ENCODE measurements at places on chromosomes 3 and 15. TPM values are rescaled to one million over a fixed set of nuclear protein-coding genes. Genes with fewer than 3 reads are reported as not detected.

DNA sequence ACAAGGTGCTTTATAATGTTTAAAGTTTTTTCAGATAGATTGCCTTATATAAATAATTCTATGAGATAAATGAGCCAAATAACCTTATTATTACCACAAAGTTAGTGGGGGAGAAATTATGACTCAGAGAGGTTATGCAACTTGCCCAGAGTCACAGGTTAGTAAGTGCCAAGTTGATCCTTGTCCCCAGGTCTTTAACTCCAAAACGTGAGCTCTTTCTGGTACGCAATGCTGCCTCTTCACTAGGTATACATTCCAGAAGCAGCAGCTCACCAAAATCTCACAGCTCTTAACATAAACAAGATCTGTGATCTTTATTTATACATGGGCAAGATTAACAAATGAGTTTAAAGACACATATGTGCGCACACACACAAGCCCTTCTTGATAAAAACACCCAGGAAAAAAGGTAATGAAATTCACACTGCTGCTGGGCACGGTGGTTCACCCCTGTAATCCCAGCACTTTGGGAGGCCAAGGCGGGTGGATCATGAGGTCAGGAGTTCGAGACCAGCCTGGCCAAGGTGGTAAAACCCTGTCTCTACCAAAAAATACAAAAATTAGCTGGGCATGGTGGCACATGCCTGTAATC lies 59.8 kb upstream of the NR2F2 start:
- no peak for DNase-seq

The RHCG gene
- total RNA-seq = 0.37 TPM

The CPNE4 gene
- total RNA-seq = 28.0 TPM

The ZDHHC19 gene
- total RNA-seq = not detected

DNA sequence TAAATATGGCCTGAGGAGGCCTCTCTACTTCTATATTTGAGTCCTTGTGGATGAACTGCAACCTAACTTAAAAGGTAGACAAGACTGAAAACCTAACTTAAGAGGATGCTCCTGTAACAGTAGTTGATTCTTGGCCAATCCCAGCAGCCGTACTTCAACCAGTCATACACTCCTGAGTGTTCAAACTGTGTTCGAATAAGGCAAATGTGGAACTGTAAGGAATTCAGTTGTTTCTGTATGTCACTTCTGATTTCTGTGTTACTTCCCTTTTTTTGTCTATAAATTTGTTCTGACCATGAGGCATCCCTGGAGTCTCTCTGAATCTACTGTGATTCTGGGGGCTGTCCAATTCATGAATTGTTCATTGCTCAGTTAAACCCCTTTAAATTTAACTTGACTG lies 20.5 kb downstream of the GALK2 start:
- no peak for DNase-seq

- DNase-seq = no peak
Observed at GRCh38 chr3:34008191-34008590, 209.8 kb downstream of the PDCD6IP start.

DNA sequence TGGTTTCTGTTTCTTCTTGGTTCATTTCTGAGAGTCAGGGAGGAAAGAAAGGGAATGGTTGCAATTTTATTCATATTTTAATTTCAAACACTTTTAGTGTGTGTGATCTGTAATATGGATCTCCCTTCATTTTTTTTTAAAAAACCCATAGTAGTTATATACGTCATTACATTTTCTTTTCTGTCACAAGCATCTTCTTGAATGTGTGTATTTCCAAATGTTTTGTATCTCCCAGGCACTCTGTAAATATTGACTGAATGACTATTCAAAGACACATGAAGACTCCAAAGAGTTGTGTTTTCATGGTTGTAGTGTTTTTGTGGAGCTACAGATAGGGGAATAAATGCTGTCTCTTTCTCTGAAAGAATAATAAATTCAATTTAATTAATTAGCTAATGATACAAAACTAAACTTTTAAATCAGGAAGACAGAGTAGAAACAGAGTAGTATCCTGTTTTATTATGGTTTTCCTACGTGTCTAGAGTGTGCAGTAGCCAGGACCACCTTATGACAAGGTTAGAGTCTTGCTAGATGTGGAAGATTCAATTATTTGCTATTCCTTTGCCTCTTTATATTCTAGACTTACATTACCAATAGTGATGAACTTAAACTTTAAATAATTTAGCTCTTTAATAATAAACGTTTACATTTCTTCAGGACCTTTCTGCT lies 35.5 kb downstream of the NECTIN3 start:
- no peak for DNase-seq

The MLH1 gene
- 37.8 TPM for total RNA-seq

The IL12A gene
- total RNA-seq = 0.31 TPM

The TRAIP gene
- 2.0 TPM for total RNA-seq

Data from right atrium auricular region (tissue), 2 donors.